ENCODE measurements at places on chromosomes 6 and 20. TPM values are rescaled to one million over a fixed set of nuclear protein-coding genes. Genes with fewer than 3 reads are reported as not detected.

CPXM1 gene
- 0.39 TPM for total RNA-seq

GGTLC1 gene
- not detected for total RNA-seq

SAMD10 gene
- 21.8 TPM for total RNA-seq

CRIP3 gene
- total RNA-seq = 0.23 TPM

OPN5 gene
- total RNA-seq = not detected

RSPH9 gene
- 0.11 TPM for total RNA-seq

C2 gene
- 1.5 TPM for total RNA-seq

EYA2 gene
- total RNA-seq = not detected

KCNQ5 gene
- 15.7 TPM for total RNA-seq

ADGB gene
- total RNA-seq = not detected

TCF21 gene
- total RNA-seq = not detected

TPBG gene
- not detected for total RNA-seq

HNF4A gene
- not detected for total RNA-seq

WFDC10B gene
- not detected for total RNA-seq

EIF6 gene
- total RNA-seq = 111 TPM

HLA-DRB5 gene
- 43.3 TPM for total RNA-seq

NOX3 gene
- not detected for total RNA-seq

IL17A gene
- total RNA-seq = not detected

COX4I2 gene
- not detected for total RNA-seq

KIF13A gene
- not detected for total RNA-seq

VSX1 gene
- not detected for total RNA-seq

SYNGAP1 gene
- 40.7 TPM for total RNA-seq

NNAT gene
- total RNA-seq = not detected

XKR7 gene
- 0.05 TPM for total RNA-seq

PLCB1 gene
- 0.18 TPM for total RNA-seq

C20orf141 gene
- total RNA-seq = not detected

PRRT1 gene
- total RNA-seq = not detected

TRIM15 gene
- 0.25 TPM for total RNA-seq

ZC3H12D gene
- total RNA-seq = 9.7 TPM

PRIM2 gene
- total RNA-seq = 37.3 TPM

GSTA3 gene
- total RNA-seq = not detected

TCP11 gene
- not detected for total RNA-seq

OR2B3 gene
- not detected for total RNA-seq

CST1 gene
- not detected for total RNA-seq

GSTA2 gene
- total RNA-seq = not detected

C6orf15 gene
- total RNA-seq = not detected

SLC22A7 gene
- not detected for total RNA-seq

CD24 gene
- total RNA-seq = 0.14 TPM

ANGPT4 gene
- not detected for total RNA-seq

KCNK16 gene
- total RNA-seq = not detected

PLG gene
- total RNA-seq = 0.39 TPM

HCRTR2 gene
- not detected for total RNA-seq

AIF1 gene
- total RNA-seq = 70.2 TPM
